Cortex of kidney (tissue), 1 donor: ENCODE measurements at places on chromosomes 4 and X.

DNA sequence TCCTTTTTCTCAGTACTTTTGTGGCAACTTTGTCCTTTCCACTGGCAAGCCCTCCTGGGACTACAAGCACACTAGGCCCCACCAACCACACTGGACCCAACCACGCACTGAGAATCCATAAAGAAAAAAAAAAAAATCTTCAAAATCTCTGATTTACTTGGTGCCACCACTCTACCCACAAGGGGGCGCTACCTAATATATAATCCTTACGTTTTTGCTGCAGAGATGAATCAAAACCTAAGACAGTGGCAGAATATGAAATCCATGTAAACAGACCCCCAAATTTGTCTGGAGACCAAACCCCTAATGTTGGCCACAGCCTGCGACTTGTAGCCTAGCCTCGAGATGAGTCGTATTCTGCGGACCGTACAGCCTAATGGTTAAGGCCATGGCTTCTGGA lies 63.5 kb upstream of the ARHGAP36 start:
- no peak for DNase-seq

DNA sequence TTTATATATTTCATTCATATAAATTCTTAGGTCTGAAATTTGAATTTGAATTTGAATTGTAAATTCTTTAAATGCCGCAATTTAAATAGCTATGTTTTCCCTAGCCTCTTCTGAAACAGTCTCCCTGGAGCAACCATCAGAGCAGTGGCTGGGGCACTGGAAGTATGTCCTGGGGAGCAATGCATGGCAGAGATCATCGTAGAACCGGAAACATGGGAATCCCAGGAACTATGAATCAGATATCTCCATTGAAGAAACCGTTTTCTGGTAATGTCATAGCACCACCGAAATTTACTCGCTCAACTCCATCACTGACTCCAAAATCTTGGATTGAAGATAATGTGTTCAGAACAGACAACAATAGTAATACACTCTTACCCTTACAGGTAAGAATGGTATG lies 4.9 kb downstream of the CPEB2 start:
- DNase-seq, result no peak

DNA sequence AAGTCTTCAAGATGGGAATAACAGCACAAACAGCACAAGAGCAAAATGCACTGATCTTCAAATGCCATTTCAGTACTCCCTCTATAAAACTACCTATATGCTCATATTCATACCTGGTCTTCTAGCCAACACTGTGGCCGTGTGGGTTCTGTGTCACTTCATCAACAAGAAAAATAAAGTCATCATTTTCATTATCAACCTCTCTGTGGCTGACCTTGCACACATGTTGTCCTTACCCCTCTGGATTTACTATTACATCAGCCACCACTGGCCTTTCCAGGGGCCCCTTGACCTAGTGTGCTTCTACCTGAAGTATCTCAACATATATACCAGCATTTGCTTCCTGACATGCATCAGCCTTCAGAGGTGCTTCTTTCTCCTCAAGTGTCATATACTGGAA lies 59.6 kb upstream of the GPR174 start:
- DNase-seq, result no peak

DNA sequence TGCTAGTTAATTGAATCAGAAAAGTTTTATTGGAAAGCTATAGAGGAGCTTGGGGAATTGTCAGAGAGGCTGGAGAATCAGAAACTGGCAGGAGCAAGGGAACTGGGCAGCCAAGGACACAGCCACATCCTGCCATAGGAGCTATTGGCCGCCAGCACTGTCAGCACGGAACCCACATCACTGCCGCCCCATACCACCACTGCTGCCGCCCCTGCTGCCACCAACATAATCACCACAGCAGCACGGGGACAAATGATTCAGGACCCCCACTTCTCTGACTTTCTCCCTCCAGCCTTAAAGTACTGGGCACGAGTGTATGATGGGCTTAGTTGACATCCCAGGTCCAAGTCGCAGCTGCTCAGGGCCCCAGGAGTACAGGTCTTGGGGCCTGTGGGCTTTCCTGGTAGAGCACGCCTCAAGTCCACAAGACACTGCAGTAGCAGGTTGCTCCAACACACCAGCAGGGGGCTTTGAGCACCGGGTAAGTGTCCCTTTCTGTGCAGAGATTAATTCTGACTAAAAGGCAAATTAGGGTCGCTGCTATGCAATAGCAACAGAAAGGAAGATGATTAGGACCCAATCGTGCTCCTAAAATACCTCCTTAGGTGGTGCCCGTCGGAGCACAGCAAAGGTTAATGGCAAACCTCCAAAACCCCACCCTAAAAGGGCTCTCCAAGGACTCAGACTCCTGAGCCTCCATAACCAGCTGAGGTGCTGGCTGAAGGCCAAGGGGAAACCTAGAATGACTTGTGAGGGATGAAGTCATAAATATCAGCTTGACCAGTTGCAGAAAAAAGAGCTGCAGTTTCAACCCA lies 6.9 kb downstream of the PJA1 start:
- DNase-seq, result no peak

DNA sequence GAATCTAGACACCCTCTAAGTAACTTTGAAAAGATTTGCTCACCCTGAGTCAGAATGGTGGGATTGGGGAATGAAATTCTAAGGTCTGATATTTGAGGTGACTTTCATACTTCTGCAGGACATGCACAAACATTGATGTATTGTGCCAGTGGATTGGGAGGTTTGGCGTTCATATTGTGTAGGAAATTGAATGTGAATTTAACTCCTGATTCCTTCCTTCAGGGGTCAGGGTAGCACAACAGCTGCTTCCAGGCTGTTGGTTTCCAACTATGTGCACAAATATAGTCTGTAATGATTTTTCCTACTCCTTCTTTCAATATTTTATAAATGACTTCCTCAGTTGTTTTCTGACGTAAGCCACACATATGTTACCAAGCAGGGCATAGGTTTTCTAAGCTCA lies 3.1 kb downstream of the IL1RAPL1 start:
- no peak for DNase-seq

DNA sequence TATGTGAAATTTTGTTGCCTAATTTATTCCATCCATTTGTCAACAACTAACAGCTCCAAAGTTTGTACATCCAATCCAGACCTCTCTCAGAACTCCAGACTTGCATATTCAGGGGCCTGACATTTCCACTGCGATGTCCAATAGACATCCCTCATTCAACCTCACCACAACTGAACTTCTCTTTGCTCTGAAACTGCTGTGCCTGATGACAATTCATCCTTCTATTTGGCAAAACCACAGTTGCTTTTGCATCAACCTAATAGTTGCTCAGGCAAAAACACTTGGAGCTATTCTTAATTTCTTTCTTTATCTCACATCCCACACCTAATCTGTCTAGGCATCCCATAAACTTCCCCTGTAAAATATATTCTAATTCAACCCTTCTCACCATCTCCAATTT lies 56.5 kb downstream of the ANTXR2 start:
- no peak for DNase-seq

- DNase-seq, result no peak
These were observed 185.7 kb downstream of the AFAP1 start for GRCh38 chr4:7753931-7754465.

GRCh38 chr4:138053641-138054301 lies 188.4 kb downstream of the SLC7A11 start:
- no peak for DNase-seq

DNA sequence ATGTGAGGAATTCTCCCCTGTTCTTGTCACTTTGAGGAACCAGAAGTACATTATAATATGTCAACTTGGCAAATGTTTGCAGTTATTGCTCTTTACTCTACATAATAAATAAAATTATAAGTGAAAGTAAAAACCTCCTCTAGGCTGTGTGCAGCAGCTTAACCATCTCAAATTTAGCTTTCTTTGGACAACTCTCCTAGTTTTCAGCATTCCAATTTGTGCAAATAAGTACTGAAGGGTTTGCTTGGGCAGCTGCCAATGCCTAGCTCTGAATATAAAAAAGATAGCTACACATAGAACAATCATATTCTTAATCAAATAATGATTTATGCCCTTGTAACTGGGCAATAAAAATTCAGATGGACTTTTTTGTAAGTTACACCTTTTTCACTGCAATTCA lies 82.5 kb downstream of the GASK1B start:
- no peak for DNase-seq

DNA sequence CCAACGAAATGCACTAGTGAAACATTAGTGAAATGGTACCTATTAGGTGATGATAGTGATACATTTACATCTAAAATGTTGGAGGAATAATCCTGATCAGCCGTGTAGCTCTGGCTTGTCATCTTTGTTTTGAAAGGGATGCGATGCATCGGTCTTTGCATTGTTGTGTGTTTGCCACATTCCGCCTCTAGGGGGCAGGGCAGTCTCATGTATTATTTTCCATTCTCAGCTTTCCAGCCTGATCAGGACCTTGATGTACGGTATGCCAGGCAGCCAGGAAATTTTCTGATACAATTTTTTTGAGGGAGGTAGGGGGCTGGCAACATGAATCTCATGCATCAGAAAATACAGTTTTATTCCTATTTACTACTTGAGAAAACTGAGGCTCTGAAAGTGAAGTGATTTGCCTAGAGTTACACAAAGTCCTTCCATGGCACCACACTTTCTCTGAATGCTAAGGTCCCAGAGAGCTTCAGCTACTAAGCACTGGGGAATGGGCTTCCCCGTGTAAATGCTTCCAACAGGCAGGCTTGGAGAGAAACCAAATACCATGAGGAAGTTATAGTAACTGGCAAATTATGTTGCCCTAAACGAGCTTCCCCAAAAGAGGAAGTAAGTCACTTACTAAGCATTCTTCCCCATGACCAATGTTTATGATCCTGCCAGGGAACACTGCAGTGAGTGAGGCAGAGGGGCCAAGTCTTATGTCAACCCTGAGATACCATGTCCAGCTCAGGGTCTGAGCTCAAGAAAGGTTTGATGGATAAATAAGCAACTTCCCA lies 31.8 kb upstream of the IQSEC2 start:
- no peak for DNase-seq

- DNase-seq, result no peak
These were observed 28.9 kb downstream of the CYTL1 start for GRCh38 chr4:4990329-4990728.

GRCh38 chr4:17595471-17596005 lies 18.5 kb downstream of the LAP3 start:
- DNase-seq, result no peak

GRCh38 chrX:11499076-11500044 lies 166.4 kb downstream of the ARHGAP6 start:
- no peak for DNase-seq

- no peak for DNase-seq
These were observed 178.7 kb upstream of the LDB2 start for GRCh38 chr4:17077105-17077504.

GRCh38 chr4:152999346-153000075 lies 63.4 kb downstream of the FHDC1 start:
- no peak for DNase-seq

DNA sequence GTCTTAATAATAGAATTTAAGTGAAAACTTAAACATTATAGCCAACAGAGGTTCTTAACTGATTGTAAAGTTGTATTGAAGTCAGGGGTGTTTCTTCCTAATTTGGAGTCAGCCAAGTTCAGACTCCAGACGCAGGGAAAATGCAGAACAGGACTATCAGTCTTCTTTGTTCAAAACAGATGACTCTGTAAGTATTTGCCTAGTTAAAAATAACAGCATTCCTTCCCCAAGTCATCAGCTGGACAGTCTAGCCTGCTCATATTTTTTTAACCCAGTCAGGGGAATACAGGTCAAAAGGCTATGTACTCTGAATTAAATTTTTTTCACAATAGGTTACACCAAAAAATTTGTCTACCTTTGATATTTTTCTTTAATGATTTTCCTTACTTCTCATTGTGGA lies 73.8 kb upstream of the DCLK2 start:
- DNase-seq, result no peak

DNA sequence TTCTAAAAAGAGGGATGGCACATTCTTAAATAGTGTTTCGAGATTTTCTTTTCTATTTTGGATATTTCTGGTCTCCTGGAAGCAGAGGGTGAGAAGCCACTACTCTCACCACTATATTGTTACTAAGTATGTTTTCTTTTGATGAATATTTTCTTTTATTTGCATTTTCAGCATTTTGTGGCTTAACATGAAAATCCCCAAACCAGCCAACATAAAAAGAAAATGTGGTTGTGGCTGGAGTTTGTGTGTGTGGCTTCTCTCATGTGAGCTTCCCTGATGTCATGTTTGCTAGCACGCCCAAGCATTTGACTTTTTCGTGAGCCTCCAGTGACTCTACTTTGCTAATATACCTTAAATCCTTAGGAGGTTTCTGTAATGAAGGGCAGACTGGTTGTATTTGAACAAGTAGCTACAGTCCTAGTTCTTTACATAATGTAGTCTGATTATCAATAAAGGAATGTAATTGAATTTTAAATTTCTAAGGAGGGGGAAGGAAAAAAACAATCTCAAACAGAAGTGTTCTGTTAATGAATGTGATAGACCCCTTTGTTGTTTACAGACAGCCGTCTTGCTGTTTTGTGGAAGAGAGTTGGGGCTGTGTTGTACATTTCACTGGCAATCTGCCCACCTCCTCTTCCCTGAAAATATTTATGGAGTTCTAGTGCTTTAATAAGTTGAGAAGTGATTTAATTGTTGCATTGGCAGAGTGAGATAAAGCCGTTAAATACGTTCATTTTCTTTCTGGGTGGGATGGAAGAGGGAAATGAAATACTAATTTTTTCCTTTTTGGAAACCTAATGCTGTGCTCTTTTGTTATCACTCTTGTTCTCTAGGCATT lies 114.6 kb downstream of the ARHGAP10 start:
- DNase-seq, result no peak

- no peak for DNase-seq
These were observed 272.6 kb upstream of the HAND2 start for GRCh38 chr4:173802662-173803022.

DNA sequence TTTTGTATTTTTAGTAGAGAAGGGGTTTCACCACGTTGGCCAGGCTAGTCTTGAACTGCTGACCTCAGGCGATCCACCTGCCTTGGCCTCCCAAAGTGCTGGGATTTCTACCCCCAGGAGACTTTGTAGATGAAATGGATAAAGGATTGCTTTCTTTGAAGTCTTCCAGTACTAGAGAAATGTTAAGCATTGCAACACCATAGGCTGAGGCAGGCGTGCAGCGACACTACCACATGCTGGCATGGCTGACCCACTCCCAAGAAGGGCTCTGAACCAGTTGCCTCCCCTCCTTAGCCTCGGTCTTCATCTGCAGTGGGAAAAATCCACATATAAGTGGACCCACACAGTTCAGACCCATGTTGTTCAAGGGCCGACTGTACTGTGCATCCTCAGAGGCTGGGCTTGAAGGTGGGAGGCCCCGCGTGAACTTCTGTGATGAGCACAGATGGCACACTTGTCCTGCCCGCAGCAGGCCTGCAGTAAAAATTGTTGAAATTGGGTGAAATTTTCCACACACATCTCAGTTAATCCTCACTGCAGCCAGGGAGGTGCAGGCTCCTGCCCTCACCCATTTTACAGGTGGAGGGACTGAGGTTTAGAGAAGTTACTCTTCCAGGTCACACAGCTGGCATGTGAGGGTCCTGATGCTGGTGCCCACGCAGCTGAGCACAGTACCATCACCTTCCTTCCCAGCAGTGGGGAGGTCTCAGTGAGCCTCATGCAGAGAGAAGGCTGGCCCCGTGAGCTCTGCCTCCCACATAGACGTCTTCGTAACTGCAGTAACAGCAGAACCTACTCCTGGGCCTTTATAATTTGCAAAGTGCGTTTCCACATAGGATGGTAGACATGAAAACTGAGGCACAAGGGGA lies 35.5 kb downstream of the HTRA3 start:
- DNase-seq, result no peak
